Stimulated activated CD4-positive, alpha-beta T cell treated with anti-CD3 and anti-CD28 coated beads, Interleukin-2, amount 100 ng/mL, for 4 hours (primary cell): ENCODE measurements at places on chromosomes 6 and 20.

GRCh38 chr20:40814631-40814960 is 125.6 kb upstream of the MAFB start:
- DNase-seq: no peak

DNA sequence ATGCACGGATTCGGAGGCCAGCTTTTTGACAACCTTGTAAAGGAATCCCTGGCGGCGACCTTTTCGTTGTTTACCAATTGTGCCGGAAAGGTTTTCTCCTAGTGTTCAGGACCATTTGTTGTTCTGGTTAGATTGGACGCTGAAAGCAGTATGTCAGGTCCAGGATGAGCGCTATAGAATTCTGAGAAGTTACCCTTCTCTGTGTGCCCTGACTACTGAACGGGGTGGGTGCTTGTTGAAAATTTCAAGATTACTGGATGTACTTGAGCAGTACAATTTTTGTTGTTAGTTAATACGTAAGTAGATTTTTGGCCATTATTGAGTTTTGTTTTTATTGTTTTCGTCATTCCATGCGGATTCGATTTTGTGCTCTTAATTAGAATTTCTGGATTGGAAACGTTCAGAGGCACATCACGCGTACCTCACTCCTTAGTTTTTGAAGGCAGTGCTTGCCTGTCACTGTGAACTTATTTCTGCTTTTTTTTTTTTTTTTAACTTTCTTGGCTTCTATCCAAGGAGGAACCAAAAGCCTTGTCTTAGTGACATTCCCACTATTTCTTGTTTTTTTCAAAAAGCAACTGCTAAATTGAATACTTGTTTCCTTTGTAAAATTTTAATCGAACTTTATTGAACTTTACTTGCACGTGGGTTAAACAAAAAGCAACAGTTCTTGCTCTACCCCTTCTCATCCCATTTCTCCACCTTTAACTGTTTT is 898 bp downstream of the XRN2 start:
- DNase-seq: no peak

DNA sequence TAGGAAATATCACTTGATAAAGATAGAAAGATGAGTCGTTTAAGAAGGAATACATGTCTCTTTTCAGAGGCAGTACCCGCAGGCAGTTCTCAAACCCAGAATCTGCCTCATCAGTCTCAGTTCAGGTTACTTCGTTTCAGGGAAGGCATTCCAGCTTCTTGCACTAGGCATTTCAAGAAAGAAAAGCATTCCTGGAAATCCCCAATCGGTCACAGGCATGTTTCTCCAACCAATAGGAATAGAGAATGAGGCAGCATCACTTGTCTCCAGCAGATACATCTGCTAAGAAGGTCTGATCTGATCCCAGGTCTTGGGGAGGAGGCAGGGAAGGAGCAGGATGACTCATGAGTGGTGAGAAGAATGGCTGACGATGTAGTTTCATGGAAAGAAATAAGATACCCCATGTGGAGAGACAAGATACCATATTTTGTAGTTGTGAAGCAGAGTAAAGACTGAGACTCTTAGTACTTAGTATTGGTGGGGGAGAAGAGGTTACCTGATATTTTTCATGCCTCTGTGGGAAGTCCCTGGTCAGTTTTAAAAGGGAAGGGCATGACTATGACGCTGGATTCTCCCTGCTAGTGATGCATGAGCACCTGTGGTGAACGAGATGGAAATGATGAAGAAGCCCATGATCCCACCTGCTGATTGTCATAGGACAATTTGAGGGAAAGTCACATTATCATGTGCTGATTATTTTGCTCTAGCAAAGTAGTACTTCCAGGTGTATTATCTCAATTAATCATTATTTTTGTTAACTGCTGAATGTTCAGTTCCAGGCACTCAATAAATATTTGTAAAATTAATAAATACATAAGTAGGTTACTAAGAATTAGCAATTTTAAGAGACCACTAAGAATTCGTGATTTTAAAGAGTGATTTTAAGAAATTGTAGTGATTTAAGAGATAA is 20.3 kb upstream of the HLA-DRB1 start:
- peak; percentile 44 for DNase-seq

GRCh38 chr6:39852324-39852723 is 60.1 kb downstream of the DAAM2 start:
- DNase-seq: no peak

- no peak for DNase-seq
These were observed 169.5 kb downstream of the FRK start for GRCh38 chr6:115891111-115891669.

DNA sequence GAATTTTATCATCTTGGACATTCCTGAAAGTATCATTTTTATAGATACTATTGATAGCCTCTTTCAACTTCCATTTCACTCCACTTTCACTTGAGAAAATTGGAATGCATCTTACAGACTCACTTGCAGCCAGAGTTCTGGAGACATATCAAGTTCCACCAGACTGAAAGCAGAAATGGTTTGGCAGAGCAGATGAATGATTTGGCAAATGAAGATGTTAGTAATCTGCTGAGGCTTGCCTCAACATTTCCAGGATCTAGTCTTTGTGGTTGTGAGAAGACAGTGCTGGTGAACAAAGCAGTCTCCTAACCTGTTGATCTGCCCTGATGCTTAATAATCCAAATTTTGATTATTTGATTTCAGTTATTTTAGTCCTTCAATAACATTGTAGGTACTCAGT is 202.6 kb downstream of the TRDN start:
- no peak for DNase-seq

DNA sequence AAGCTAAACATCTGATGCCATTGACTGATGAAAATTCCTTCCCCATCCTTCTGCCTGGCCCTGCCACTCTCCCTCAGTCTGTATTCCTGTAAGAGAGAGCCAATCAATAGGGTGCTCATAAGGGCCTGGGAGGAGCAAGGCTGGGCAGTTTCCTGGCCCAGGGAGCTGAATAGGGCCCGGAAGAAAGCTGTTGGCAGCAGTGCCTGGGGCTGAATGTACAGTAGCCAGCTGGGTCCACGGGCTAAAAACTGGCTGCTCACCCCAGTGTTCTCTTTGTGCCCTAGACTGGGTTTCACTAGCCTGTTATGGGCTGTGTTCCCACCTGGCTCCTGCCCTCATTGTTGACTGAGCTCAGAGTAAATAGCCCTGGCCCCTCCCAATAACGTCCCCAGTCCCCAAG is 1.7 kb upstream of the WFDC2 start:
- DNase-seq: no peak

- no peak for DNase-seq
These were observed 124.0 kb downstream of the CARMIL1 start for GRCh38 chr6:25403150-25403549.

GRCh38 chr20:38144598-38144973 is 20.5 kb downstream of the TGM2 start:
- no peak for DNase-seq

GRCh38 chr20:21315138-21315537 is 12.0 kb downstream of the XRN2 start:
- DNase-seq: no peak

- DNase-seq: no peak
These were observed 891 bp downstream of the RSPO3 start for GRCh38 chr6:127119102-127120022.

- no peak for DNase-seq
These were observed 15.0 kb upstream of the IFNGR1 start for GRCh38 chr6:137233911-137234863.

DNA sequence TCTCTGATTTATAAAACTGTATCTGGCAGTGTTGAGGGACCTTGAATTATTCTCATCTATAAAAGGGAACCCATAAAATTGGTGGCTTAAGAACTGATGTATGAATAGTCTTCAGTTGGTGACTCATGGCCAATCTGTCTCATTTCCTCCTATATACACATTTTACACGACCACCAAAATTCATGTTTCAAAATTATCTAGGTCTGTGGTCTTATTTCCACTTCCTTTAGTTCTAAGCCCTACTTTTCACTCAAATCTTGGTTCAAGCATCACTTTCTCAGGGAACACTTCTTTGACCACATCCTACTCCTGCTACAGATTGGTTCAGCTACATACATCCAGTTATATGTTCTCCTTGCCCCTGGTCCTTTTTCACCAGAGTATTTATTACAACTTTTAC is 18.6 kb upstream of the ENPP1 start:
- DNase-seq: no peak

DNA sequence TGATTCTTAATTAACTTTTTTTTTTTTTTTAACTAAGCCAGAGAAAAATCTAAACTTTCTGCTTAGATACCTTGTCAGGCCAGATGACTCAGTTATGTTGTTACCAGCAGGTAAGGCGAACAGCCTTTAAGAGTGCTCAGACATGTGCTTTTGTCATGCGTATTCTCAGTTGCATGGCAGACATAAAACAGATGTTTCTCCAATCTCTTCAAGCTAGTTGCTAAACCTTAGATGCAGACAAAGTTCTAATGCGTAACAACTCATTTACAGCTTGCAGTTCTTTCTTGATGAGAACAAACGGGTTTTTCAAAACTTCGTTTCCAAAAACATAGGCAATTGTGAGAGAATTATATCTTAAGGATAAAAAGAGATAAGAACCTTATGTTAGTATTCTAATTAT is 49.6 kb upstream of the GFRAL start:
- no peak for DNase-seq

GRCh38 chr6:54248319-54248718 is 59.9 kb upstream of the TINAG start:
- no peak for DNase-seq

- DNase-seq: no peak
These were observed 253.7 kb downstream of the TMEM242 start for GRCh38 chr6:157069585-157069984.

DNA sequence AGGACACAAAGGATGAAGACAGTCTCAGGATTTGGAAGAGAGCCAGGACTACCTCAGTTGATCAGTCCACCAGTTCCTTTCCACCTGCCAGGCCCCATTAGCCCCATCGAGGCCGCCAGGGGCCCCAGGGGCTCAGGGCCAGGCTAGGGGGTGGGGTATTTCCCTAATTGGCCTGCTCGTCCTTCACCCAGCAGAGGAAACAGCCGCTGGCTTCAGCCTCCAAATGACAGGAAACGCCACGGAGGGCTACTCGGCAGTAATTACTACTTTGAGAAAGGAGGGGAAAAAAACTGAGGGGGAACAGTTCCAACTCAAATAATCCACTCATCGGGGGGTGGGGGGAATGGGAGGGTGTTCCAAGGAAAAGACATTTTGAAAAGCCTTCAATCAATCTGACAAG is 42.7 kb downstream of the MAFB start:
- no peak for DNase-seq

DNA sequence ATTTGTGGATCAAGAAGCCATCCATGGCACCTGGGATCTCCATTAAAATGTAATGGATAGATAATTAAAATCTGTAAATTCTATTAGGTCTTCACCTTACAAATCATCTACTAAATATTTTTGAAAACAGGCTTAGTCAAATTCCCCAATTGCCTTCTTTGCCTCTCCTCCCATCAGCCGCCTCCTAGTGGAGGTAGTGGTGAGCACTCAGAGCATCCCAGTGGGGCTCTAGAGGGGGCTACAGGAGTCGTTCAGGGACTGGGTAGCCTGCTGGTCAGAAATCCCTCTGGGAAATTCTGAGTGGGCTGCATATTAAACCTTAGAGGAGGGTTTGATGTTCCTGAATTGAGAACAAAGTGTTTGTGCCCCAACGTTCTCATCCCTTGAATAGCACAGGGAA is 20.8 kb upstream of the PAX1 start:
- DNase-seq: no peak

- no peak for DNase-seq
These were observed 113.6 kb upstream of the MAN1A1 start for GRCh38 chr6:119463081-119463626.

GRCh38 chr6:138512609-138513008 is 13.3 kb upstream of the NHSL1 start:
- DNase-seq: no peak

DNA sequence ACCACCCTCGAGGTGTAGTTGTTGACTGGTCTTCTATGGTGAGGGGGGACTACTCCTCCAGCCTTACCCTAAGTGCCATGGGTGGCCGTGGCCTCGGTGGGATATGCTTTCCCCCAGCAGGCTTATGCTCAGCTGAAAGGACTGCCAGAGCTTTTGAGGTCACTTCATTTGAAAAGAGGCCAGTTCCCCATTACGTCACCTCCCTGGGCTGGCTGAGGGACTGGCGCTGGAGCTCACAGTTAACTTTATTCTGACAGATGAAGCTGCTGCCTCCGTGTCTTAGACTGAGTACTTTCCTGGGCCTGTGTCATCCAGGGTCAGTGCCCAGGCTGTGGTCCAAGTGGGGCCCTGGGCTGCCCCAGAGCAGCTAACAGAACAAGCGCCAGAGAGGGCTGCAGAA is 42.8 kb upstream of the PCMTD2 start:
- no peak for DNase-seq

- no peak for DNase-seq
These were observed 997 bp upstream of the FBXO30 start for GRCh38 chr6:145815309-145816274.

DNA sequence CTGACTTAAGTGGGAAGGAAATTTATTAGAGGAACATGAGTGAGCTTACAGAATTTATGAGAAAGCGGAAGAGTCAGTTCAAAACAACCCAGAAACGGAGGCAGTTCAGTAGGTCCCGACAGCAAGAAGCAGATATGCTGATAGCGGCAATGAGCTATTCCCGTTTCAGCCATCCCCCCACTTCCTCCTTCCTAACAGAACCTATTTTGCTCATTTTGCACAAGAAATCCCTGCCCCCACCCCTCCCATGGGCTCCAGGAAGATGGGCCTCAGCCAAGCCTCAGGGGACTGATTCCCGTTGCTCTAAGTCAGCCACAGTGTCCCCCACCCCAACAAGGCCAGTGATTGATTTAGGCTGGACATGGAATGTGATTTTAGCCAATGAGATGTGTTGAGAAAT is 157.5 kb downstream of the CEBPB start:
- DNase-seq: no peak

DNA sequence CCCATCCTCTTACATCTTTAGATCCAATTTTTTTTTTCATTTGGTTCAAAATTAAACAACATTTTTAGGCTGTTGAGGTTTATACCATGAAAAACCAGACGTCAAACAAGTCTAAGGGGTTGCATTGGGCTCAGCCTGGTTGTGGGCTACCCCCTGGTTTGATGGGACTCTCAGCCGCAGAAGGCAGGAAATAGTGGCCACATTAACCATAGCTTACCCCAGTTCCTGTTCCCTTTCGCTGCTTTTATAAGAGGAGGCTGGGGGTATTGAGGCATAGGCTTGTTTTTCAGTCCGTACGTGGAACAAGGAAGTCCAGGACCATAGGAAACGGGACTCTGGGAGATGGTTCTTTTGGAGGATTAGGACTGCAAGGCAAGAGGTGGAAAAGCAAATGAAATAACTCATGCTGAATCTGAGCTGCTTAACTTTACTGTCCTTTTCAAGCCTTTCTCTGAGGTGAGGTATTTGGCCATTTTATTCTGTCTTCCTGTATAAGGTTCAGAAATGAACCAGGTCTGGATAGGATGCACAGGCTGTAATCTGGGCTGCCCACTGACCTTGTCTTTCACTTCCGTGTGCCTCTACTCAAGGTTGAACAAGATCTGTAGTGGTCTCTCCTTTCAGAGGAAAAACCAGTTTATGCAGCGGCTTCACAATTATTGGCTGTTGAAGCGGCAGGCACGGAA is 7.7 kb downstream of the BRPF3 start:
- DNase-seq: no peak
